Esophagus squamous epithelium (tissue), 5 donors: ENCODE measurements at places on chromosomes 13 and 19.
A peak's percentile ranks its signal among the peaks of the same experiment; 100 is the strongest.

- H3K27ac ChIP-seq = no peak overlapping the region
- H3K4me3 ChIP-seq = no peak overlapping the region
- H3K27me3 ChIP-seq = no peaks in the 10 kb centered on the region
- no peaks in the 10 kb centered on the region for H3K36me3 ChIP-seq
- DNase-seq = no peak
Measured at GRCh38 chr13:22039961-22040360, 369.1 kb downstream of the FGF9 start.

GRCh38 chr19:49594157-49594992 is 3.4 kb downstream of the PRR12 start:
- peaks cover 15% of the 10 kb centered on the region for H3K4me1 ChIP-seq
- H3K36me3 ChIP-seq = peaks cover 37% of the 10 kb centered on the region
- no peaks in the 10 kb centered on the region for H3K27me3 ChIP-seq
- no peak for DNase-seq
- H3K27ac ChIP-seq = peak overlapping the region; percentile 97

DNA sequence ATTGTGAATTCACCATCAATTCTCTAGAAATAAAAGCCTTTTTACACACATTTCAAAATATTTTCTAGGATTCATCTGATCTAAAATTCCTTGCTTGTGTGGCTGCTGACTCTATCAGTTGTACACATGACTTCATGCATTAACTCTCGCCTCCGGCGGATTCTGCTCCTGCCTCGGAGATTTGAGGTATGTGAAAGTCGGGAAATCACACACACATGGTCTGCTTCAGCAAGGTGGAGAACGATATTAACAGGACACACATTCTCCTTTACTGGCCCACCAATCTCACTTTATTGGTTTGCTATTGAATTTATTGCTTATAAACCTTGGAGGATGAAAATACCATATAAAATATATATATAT is 855.7 kb downstream of the SLITRK5 start:
- H3K27me3 ChIP-seq = no peaks in the 10 kb centered on the region
- H3K27ac ChIP-seq = no peak overlapping the region
- no peaks in the 10 kb centered on the region for H3K4me1 ChIP-seq

GRCh38 chr13:50711131-50711815 is 132.2 kb downstream of the DLEU7 start:
- no peaks in the 10 kb centered on the region for H3K4me1 ChIP-seq
- DNase-seq = no peak
- H3K4me3 ChIP-seq = no peak overlapping the region

DNA sequence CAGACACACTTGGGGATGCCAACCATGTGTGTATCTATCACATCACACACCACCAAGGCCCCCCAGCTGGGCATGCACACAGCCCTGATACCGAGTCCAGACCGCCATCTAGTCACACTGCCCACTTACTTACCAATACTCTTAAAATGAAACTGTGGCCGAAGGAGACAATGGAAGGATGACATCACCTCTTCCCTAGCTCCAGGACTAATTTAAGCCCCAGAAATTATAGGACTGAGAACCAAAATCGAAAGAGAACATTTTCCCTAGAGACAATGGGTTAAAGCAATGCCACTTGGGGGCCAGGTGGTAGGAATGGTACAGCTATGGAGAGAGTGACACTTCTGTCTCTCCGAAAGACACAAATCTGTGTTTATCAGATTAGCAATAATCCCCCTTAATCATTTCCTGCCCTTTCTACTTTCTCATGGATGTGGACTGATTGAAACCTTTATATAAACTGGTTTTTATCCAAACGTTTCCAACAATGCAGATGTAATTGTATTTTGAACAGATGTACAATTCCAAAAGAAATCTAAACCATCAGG is 663 bp upstream of the GGACT start:
- DNase-seq = no peak
- peaks cover 16% of the 10 kb centered on the region for H3K4me1 ChIP-seq
- peak overlapping the region; percentile 86 for H3K4me3 ChIP-seq
- H3K27ac ChIP-seq = no peak overlapping the region

DNA sequence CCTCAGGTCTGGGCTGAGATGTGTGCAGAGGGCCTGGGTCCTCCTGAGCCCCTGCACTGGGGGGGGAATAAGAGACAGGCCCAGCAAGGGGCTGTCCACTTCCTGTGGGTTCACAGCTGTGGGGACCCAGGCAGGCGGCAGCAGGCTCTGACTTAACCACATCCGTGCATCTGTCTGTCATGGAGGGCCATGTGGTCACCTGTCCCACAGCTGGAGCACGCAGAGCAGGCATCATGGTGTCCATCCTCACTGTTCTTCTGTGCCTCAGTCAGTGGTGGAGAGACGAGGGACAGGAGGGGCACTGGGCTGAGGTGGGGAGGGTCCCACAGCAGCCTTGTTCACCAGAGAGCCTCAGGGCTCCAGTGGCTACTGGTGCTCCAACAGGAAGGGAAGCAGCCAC is 16.3 kb upstream of the KIR3DL3 start:
- H3K27ac ChIP-seq = no peak overlapping the region
- no peaks in the 10 kb centered on the region for H3K4me1 ChIP-seq
- no peaks in the 10 kb centered on the region for H3K36me3 ChIP-seq

DNA sequence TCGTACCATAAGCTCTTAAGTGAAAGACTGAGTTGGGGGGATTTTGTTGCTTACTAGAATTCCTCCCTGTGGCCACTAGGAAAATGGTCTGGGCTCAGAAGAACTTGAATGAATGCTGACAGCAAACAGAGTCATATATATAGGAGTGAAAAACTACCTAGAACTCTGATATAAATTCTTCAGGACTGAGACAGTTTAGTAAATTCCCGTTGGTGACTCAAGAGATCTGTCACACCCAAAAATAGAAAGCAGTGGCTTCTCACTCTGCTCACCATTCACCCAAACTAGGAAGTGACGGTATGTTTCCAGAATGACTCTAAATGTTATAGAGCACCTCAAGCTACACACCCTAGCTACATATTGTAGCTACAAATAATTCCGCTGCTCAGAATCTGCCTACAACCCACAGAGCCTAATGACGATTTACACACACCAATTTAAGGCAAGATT is 116.2 kb downstream of the TBC1D4 start:
- H3K4me3 ChIP-seq = no peak overlapping the region
- H3K27me3 ChIP-seq = no peaks in the 10 kb centered on the region
- H3K36me3 ChIP-seq = peaks cover 8% of the 10 kb centered on the region
- H3K27ac ChIP-seq = peak overlapping the region; percentile 32
- peaks cover 24% of the 10 kb centered on the region for H3K4me1 ChIP-seq

GRCh38 chr13:99988529-99989275 is 7.1 kb downstream of the ZIC2 start:
- peaks cover 82% of the 10 kb centered on the region for H3K27me3 ChIP-seq
- no peaks in the 10 kb centered on the region for H3K36me3 ChIP-seq
- no peak overlapping the region for H3K27ac ChIP-seq

GRCh38 chr13:109366525-109366924 is 419.9 kb downstream of the IRS2 start:
- DNase-seq = no peak
- no peaks in the 10 kb centered on the region for H3K36me3 ChIP-seq

- DNase-seq = peak; percentile 73
- peaks cover 13% of the 10 kb centered on the region for H3K27me3 ChIP-seq
- no peaks in the 10 kb centered on the region for H3K36me3 ChIP-seq
Measured at GRCh38 chr13:50125554-50126262, 110.5 kb downstream of the KCNRG start.

GRCh38 chr19:13401388-13401787 is 104.9 kb downstream of the CACNA1A start:
- no peak for DNase-seq
- peaks cover 23% of the 10 kb centered on the region for H3K4me1 ChIP-seq
- H3K4me3 ChIP-seq = no peak overlapping the region

- H3K36me3 ChIP-seq = no peaks in the 10 kb centered on the region
- H3K27me3 ChIP-seq = no peaks in the 10 kb centered on the region
- no peaks in the 10 kb centered on the region for H3K4me1 ChIP-seq
- no peak for DNase-seq
- no peak overlapping the region for H3K4me3 ChIP-seq
- no peak overlapping the region for H3K27ac ChIP-seq
Measured at GRCh38 chr13:104766319-104766718, 1700.1 kb upstream of the SLC10A2 start.
